ENCODE measurements at places on chromosomes 1 and 21. TPM values are rescaled to one million over a fixed set of nuclear protein-coding genes. Genes with fewer than 3 reads are reported as not detected.

The C1QA gene
- 49.3 TPM for total RNA-seq

- no peak for DNase-seq
Measured at GRCh38 chr1:77841574-77841973, 46.9 kb upstream of the NEXN start.

DNA sequence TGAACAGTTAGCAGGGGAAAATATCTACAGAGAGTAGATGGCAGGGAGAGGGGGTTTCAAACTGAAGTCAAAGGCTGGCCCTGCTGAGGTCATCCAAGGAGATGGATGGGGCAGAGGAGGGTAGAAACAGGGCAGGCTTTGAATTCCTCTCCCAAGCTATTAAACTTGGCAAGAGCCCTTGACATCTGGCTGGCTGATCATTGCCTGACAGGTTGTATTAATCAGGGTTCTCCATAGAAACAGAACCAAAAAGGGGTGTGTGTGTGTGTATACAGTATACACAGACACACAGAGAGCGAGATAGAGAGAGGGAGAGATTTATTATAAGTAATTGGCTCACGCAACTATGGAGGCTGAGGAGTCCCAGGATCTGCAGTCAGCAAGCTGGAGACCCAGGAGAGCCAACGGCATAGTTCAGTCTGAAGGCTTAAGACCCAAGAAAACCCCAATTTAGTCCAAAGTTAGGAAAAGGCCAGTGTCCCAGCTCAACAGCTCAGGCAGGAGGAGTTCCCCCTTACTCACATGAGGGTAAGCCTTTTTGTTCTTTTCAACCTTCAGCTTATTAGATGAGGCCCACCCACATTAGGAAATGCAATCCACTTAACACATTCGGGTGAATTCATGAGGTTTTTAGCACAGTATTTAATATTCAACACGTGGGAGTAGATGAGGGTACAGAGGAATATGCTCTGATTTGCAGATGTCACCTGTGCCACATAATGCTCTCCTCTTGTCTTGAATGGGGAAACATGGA is 46.7 kb upstream of the HAO2 start:
- no peak for DNase-seq

The CLSTN1 gene
- total RNA-seq = 384 TPM

GRCh38 chr1:213166852-213167251 is 115.8 kb downstream of the RPS6KC1 start:
- DNase-seq = no peak

The NLRP3 gene
- 6.6 TPM for total RNA-seq

- DNase-seq = no peak
Measured at GRCh38 chr1:201279313-201279712, 4.0 kb upstream of the PKP1 start.
